Stimulated activated CD4-positive, alpha-beta T cell treated with anti-CD3 and anti-CD28 coated beads, TNF-alpha, amount 100 ng/mL, for 1 hour (primary cell): ENCODE measurements at places on chromosomes 3 and 15.

DNA sequence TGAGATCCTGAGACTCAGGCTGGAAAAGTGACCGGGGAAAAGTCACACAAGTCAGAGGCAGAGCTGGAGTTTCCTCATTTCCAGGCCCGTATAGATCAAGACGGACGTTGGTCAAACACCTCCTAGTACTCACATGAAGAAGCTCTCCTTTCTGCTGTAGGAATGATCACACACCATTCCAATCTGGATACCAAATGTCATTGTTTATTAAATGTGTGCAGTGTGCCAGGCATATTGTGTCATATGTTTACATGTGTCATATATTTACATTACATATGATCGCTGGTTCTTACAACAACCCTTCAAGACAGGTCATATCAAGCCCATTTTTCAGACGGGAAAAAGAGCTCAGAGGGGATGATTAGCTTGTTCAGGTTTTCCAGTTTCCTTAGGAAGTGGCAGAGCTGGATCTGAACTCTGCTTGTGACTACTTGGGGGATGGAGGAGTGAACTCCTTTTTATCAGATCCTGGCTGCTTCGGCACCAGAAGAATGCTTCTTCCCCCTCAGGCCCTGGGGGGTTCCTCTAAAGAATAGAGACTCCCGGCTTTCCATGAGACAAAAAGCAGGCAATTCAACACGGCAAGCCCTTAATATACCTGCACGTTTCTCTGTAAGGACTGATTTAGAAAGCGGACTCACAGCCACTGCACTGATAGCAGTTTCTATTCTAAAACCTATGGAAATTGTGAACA, 41.9 kb downstream of the FAM43A start:
- DNase-seq = no peak

GRCh38 chr3:8769088-8769822, at the start of gene OXTR:
Gene OXTR (minus strand): TSS chr3:8769613. CDS start chr3:8768187, 1,426 bp downstream.
- no peak for DNase-seq

GRCh38 chr15:41557673-41558399, 1.2 kb upstream of the TYRO3 start:
- DNase-seq = peak; percentile 40

- no peak for DNase-seq
Observed at GRCh38 chr3:49469037-49469935, 781 bp upstream of the DAG1 start.
